Epithelial cell of proximal tubule (primary cell): ENCODE measurements at places on chromosomes 1 and 21. TPM values are rescaled to one million over a fixed set of nuclear protein-coding genes. Genes with fewer than 3 reads are reported as not detected.

The SLC2A5 gene
- total RNA-seq = not detected in 2 replicates

The APOBEC4 gene
- total RNA-seq = not detected in 2 replicates

The ADAM30 gene
- total RNA-seq = not detected in 2 replicates

The PLEKHM2 gene
- 33.9 and 42.8 TPM in 2 replicates for total RNA-seq

The F13B gene
- not detected in 2 replicates for total RNA-seq

- DNase-seq = no peak
Measured at GRCh38 chr1:75672108-75672507, 52.4 kb upstream of the ACADM start.

DNA sequence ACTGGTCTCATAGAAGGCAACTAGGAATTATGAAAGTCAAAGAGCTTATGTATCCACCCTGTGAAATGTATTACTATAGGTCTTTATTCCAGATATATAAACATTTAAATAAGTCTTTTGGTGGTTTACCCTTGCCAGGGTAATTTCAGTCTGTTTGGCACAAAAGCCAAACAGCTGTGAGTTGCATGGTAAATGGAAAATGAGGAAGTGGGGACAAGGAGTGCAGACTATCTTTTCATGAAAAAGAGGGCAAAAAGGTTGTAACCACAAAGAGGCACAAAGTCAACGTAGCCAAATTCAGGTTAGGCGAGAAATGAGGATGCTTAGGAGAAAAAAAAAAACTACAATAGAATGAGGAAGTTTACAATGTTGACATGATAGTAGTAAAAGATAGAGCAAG is 492.3 kb upstream of the PRMT6 start:
- DNase-seq = no peak

DNA sequence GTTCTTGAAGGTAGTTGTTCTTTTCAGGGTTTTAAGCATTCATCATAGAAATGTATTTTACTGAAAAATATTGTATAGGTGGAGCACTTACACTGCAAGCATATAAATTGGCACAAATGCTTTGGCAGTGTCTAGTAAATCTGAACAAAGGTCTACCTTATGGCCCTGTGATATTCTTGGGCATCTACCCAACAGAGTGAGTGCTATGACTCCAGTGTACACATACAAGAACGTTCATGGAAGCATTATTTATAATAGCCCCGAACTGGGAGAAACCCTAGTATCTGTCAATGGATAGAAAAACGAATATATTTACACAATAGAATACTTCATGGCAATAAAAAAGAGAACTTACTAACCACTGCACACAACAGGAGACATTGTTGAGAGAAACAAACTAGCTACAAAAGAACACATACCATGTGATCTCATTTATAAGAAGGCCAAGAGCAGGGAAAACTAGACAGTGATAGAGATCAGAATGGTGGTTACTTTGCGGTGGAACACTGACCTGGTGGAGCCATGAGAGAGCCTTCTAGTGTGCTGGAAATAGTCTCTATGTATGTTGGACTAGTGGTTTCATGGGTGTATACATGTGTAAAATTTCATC is 96.0 kb downstream of the MAB21L3 start:
- DNase-seq = no peak

GRCh38 chr1:68116643-68117235 is 66.3 kb upstream of the DIRAS3 start:
- DNase-seq = no peak

DNA sequence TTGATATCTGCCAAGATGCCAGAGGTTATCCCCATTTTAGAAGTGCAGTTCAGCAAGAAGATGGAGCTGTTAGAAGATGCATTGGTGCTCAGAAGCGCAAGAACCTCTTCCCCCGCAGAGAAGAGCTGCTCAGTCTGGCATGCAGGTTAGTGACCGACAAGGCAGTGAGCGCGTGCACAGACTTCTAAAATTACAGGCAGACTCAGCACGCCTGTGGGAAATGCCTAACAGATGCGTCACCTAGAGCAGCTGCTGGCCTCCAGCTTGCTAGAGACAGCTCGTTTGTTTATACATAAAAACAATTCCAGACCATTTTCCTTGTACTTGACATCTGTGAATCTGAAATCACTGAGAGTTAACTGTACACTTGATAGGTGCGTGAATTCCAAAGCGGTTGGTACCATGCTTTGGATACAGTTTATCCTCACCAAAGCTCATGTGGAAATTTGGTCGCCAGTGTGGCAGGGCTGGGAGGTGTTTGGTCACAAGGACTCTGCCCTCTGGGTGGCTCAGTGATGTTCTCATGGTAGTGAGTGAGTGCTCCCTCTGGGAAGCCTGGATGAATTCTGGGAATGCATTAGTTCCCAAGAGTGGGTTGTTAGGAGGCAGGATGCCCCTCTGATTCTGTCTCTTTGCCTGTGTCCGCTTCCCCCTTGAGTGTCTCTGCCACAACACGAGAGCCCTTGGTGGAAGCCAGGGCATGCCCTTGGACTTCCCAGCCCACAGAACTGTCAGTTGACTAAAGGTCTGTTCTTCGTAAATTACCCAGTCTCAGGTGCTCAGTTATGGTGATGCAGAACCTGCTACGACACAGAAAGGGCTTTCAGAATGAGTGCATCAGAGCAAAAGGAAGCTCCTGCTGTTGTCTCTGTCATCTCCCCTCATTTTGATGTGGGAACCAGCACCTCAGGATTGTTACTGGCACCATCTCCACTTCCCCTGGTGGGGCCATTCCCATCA is 24.4 kb downstream of the SNAP47 start:
- no peak for DNase-seq

- DNase-seq = no peak
Measured at GRCh38 chr1:182768963-182769362, 20.6 kb upstream of the NPL start.

DNA sequence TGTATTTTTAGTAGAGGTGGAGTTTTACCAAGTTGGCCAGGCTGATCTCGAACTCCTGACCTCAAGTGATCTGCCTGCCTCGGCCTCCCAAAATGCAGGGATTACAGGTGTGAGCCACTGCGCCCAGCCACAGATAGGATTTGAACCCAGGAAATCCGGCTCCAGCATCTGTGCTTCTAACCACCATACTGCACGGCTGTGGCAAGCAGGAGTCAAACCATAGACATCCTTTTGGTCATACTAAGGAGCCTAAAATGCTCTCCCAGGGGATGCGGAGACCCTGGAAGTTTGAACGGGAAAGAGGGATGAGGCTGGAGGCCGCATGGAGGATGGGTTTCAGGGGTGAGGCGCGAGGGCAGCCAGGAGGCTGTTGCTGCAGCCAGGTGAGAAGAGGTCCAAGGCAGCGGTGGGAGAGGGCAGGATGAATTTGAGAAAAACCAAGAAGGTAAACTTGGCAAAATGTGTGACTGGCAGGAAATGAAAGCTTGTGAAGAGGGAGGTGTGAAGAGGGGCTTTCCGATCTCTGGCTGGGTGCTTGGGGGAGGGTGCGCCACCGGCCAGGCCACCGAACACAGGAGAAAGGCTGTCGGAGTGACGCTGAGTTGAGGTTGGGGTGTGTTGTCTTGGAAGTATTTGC is 24.0 kb upstream of the CDK18 start:
- no peak for DNase-seq

GRCh38 chr1:99384021-99384420 is 119.7 kb downstream of the PLPPR4 start:
- DNase-seq = no peak

DNA sequence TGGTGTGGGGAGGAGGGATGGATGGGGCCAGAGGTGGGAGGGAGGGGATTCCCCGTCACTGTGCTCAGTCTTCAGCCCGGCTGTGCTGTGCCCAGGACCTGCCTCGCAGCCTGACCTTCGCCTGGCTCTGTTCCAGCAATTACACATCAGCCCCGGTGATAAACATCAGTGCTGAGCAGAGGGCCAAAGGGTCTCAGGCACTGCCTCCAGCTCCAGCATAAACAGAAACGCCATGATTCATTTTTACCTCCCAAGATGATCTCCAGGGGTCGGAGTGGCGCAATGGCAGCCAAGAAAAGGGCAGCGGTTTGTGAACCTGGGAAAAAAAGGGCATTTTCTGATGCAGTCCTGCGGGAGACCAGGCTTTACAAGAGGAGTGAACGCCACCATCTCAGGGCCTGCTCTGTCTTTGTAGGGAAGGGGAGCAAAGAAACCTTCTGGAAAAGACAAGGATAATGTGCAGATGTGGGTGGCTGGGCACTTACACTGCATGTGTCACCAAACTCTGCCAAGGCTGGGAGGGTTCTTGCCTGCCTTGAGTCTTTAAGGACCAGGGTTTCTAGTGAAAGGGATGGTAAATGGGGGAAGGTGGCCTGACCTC is 28.1 kb downstream of the SHISA4 start:
- DNase-seq = peak; percentile 53

DNA sequence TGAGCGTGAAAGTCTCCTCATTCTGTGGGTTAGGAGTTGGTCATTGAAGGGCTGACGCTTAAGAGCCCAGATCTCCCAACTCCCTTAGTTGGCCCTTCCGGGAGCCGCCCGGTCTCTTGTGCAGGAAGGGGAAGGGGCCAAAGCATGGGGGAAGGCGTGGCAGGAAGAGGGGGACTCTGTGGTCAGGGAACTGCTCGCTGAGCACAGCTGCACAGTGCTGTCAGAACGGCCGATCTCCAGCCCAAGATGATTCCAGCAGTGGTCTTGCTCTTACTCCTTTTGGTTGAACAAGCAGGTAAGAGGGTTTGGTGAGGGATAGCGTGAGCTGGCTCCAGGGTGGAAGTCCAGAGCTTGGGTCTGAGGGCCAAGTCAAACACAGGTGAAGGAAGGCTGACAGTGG is at the start of gene FCER1G:
Gene FCER1G, plus strand, starts transcription at position 220 of the 400 bp plus-strand sequence. Its CDS starts 27 bp downstream, at position 247.
- DNase-seq = no peak

DNA sequence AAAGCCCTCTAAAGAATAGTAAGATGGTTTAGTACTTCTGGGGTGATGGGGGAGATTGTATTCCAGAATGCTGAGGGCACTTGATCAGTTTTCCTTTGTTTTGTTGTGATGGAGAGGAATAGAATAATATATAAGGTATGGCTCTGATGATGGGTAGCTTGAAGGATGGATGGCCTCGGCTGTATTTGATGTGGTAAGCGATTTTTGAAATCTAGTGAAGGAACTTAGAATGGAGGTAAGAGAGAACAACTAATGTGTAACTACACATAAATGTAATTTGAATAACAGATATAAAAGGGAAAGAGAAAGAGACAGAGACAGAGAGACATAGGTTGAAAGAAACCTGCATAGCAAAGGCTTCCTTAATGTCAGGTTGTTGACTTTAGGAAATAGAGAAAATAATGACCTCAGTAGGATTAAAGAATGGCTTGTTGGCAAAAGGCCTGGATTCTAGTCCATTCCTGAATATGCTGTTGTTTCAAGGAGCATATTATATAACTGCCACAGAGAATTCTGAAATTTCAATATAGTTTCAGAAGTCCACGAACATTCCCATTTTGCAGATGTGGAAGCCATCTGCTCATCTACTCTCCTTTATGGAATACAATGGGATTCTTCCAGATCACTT is 58.7 kb downstream of the NIBAN1 start:
- DNase-seq = no peak

GRCh38 chr1:230863449-230863848 is 4.9 kb downstream of the C1orf198 start:
- DNase-seq = no peak
